ENCODE measurements at places on chromosomes 16 and 17. TPM values are rescaled to one million over a fixed set of nuclear protein-coding genes. Genes with fewer than 3 reads are reported as not detected.

ABCA6 gene
- 36.3 TPM for total RNA-seq

KRT9 gene
- total RNA-seq = not detected

PRSS33 gene
- total RNA-seq = not detected

SLC12A3 gene
- not detected for total RNA-seq

CHST4 gene
- not detected for total RNA-seq

EIF3CL gene
- 131 TPM for total RNA-seq

CDH3 gene
- total RNA-seq = not detected

SEPTIN12 gene
- total RNA-seq = not detected

NPW gene
- total RNA-seq = 0.13 TPM

HS3ST2 gene
- not detected for total RNA-seq

QRICH2 gene
- 2.6 TPM for total RNA-seq

C16orf95 gene
- total RNA-seq = 2.9 TPM

TBC1D26 gene
- not detected for total RNA-seq

ZDHHC7 gene
- 48.5 TPM for total RNA-seq

BAIAP3 gene
- total RNA-seq = 0.53 TPM

MAP2K3 gene
- 22.5 TPM for total RNA-seq

IGFALS gene
- not detected for total RNA-seq

PITPNM3 gene
- total RNA-seq = 1.3 TPM

MT1M gene
- 2.4 TPM for total RNA-seq

TNFRSF13B gene
- total RNA-seq = not detected

EDC4 gene
- 62.9 TPM for total RNA-seq

CCL18 gene
- total RNA-seq = not detected

ELOB gene
- 129 TPM for total RNA-seq

CDH8 gene
- not detected for total RNA-seq

NPIPA5 gene
- 4.8 TPM for total RNA-seq

KRTAP1-1 gene
- total RNA-seq = not detected

CEP295NL gene
- 2.6 TPM for total RNA-seq

KCNAB3 gene
- total RNA-seq = 1.2 TPM

PDILT gene
- total RNA-seq = not detected

CDT1 gene
- total RNA-seq = 12.9 TPM

STARD3 gene
- 22.6 TPM for total RNA-seq

TMEM208 gene
- 22.7 TPM for total RNA-seq

MARCHF10 gene
- total RNA-seq = not detected

CASKIN2 gene
- 11.8 TPM for total RNA-seq

TPPP3 gene
- 0.07 TPM for total RNA-seq

POLR2C gene
- total RNA-seq = 107 TPM

WNT9B gene
- not detected for total RNA-seq

GCSH gene
- total RNA-seq = 30.7 TPM

CLEC3A gene
- total RNA-seq = not detected

ASPHD1 gene
- total RNA-seq = 0.93 TPM

KRTAP1-5 gene
- total RNA-seq = not detected

KRTAP3-2 gene
- not detected for total RNA-seq

ACAP1 gene
- total RNA-seq = not detected

NKD1 gene
- under 0.01 TPM for total RNA-seq

ALKBH5 gene
- total RNA-seq = 100 TPM

ZNF423 gene
- 1.7 TPM for total RNA-seq

TNFSF12 gene
- total RNA-seq = 12.5 TPM

G6PC1 gene
- total RNA-seq = not detected

PRSS36 gene
- total RNA-seq = 0.14 TPM

MYH1 gene
- total RNA-seq = not detected

SRCIN1 gene
- 0.27 TPM for total RNA-seq

CANT1 gene
- 76.7 TPM for total RNA-seq

FSCN2 gene
- 0.43 TPM for total RNA-seq

CD300H gene
- total RNA-seq = not detected

UNC119 gene
- 14.1 TPM for total RNA-seq

Data from thoracic aorta endothelial cell (primary cell).